ENCODE measurements at places on chromosomes 4 and X. TPM values are rescaled to one million over a fixed set of nuclear protein-coding genes. Genes with fewer than 3 reads are reported as not detected.

NHS gene
- total RNA-seq, result 5.3 TPM

GYPA gene
- total RNA-seq, result not detected

KCND1 gene
- under 0.01 TPM for total RNA-seq

STK32B gene
- 1.3 TPM for total RNA-seq

FGD1 gene
- 8.3 TPM for total RNA-seq

MAGED4 gene
- 18.5 TPM for total RNA-seq

All from placental pericyte (primary cell).